ENCODE measurements at places on chromosomes 12 and 14.

GRCh38 chr12:89260841-89261637 is 91.3 kb downstream of the DUSP6 start:
- DNase-seq = no peak

DNA sequence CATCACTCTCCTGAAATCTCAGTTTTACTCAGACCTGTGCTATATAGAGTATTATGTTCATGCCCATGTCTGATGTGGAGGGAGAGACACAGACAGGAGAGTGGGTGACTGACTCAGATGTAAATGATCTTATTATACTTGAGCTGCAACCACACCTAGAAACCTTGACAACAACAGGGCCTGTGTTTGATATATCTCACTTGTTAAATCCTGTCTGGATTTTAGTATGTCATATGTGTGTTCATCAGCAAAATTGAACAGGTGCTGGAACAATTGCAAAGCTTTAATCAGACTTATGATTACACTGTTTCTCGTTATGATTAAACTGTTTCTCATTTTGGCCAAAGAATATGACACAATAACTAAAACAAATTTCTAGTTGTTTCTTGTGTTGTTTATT is 37.7 kb downstream of the DIP2B start:
- no peak for DNase-seq

- DNase-seq = no peak
Measured at GRCh38 chr14:97158102-97158501, 360.9 kb downstream of the VRK1 start.

DNA sequence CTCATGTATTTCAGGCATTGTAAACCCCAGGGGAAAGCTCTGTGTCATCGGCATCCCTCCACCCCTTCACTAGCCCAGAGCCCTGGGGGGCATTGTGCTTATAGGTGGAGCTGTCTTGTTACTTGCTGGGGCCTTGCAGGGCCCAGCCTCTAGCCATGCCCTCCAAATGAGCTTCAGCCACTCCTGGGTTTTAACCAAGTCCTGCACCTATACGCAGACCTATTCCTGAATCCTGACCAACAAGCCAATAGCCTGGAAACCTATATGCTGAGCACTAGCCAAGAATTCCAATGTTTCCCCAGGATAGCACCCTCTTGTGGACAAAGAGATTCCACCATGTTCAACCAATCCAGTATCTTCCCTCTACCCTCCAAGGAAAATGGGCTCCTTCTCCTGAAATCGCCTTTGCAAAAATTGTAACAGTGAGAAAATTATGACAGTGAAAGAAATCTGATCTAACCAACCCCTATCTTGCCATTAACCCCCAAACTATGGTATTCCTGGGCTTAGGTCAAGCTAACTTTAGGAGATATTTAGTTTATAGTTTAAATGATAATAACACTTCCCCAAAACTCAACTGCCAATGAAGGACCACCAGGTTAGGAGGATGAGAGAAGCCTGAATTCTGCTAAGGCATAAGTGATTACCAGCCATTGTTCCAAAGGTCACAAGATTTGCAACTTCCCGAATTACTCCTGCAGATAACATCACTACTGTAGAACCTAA is 55.5 kb downstream of the TTC7B start:
- DNase-seq = no peak

DNA sequence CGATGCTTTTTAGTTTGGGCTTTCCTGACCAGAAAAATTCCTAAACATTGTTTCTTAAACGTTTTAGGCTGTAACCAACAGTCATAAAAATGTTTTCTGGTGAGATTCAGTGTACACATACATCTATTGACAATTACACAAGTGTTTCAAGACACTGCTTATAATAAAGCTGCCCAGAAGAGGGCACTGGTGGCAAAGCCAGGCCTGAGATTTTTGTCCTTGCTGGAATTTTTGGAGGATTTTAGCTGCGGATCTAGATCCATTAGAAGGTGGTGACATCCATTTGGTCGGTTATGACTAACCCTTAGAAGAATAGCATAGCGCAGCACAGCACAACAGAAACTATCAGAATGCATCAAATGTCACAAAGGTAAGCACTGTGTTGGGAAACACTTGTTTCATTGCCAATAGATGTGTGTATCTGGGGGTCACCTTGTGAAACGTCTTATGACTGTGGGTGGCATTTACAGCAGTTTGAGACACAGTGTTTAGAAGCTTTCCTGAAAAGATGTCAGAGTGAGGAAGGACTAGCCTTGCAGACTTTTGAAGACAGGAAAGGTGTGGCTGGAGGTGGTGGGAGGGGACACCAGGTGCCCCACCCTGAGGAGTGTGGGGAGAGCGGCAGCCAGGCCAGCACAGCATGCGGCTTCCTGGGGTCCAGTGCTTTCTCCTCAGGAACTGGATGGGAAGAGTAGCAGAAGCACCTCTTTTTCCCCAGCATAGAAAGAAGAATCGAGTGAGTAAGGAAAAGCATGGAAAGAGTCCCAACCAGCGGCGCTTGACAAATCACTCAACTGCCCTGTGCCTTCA is 54.7 kb upstream of the FKBP4 start:
- DNase-seq = peak; percentile 7

- DNase-seq = no peak
Measured at GRCh38 chr12:8991371-8992345, 2.3 kb downstream of the KLRG1 start.

- DNase-seq = no peak
Measured at GRCh38 chr14:59247801-59248584, 59.5 kb downstream of the DAAM1 start.

- DNase-seq = peak; percentile 68
Measured at GRCh38 chr14:104223101-104224041, 85.0 kb downstream of the KIF26A start.

DNA sequence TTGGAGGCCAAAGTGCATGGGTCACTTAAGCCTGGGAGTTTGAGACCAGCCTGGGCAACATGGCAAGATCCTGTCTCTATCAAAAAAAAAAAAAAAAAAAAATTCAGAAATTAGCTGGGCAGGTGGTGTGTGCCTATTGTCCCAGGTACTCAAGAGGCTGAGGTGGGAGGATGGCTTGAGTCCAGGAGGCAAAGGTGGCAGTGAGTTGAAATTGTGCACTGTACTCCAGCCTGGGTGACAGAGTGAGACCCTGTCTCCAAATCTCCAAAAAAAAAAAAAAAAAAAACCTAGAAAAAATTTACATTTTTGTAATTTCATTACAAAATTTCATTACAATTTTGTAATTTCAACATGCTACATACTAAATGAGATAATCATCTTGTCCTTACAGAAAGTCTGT is 42.7 kb downstream of the SYNE2 start:
- DNase-seq = no peak

DNA sequence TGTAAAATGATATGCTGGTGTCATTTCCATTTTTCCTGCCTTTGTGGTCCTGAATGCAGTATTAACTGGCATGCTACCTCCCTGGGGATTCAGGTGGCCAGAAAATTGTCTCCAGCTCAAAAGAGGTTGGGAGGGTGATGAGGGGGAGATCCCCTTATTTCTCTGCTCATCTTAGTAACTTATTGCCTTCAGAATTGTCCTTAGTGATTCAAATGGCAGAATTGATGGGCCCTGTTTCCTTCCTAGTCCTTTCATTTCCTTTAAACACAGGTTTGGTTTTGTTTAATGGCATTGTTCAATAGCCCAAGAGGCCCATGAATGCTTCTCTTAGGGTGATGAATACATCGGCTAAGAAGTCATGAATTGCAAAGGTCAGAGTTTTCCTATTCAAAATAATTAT is 207.0 kb downstream of the SLC41A2 start:
- DNase-seq = no peak

DNA sequence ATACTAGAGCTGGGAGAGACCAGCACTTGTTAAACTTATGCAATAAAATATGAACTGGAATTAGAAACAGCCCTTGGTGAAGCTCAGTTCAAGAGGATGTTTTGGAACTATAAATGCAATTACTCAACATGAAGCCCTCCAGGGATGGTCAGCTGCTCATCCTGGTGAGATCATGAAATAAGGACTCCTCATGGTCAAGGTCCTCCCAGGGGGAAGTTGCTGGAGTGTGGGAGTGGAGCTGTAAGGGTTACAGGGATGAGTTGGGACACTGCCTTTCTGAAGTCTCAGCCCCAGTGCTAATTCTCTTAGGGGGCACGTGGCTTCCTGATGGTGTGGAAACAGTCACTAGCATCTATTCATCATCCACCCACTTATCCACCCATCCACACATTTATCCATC is 301.7 kb upstream of the SFSWAP start:
- no peak for DNase-seq

GRCh38 chr12:75819512-75819911 is 212.1 kb downstream of the PHLDA1 start:
- no peak for DNase-seq
